NCI-H1105 treated with DMSO at 0.1 percent for 48 hours (cell line): ENCODE measurements at places on chromosomes 2 and 18.
A peak's percentile ranks its signal among the peaks of the same experiment; 100 is the strongest.

GRCh38 chr2:169082995-169083394 lies 13.6 kb downstream of the DHRS9 start:
- no peak for DNase-seq

- no peak for DNase-seq
Measured at GRCh38 chr18:55220523-55220922, 261.3 kb upstream of the CCDC68 start.

- no peak for DNase-seq
Measured at GRCh38 chr2:239363946-239364637, 36.7 kb downstream of the HDAC4 start.

DNA sequence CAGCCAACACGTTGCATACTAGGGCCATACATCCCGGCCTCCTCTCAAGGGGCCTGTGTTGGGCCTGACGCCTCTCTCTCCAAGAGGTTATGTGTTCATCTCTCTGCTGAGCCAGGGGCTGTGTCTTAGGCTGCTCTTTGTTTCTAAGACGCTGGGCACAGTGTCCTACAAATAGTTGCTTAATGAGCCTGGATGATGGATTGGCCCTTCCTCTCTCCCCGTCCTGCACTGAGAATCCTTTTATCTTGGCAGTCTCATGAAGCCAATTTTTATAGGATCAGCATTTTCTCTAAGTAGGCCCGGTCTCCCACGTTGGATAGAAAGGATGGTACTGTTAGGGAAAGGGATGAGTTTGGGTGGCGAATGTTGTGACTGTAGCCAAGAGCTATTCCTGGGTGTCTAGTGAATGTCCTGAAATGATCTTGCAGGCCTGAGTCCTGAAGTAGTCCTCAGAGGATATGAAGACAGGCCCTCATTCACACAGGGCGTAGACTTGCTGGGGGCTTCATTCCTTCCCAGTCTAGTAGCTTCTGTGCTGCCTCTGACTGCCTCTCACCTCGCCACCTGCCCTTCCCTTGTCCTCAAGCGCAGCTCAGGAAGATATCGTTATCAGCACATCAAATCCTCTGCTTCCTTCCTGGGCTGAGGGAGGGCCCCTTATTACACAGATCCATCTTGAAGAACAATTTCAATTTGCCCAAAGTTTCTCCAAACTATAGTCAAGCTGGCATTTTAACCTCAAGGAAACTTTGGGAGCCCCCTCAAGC lies 8.8 kb downstream of the LBH start:
- no peak for DNase-seq

DNA sequence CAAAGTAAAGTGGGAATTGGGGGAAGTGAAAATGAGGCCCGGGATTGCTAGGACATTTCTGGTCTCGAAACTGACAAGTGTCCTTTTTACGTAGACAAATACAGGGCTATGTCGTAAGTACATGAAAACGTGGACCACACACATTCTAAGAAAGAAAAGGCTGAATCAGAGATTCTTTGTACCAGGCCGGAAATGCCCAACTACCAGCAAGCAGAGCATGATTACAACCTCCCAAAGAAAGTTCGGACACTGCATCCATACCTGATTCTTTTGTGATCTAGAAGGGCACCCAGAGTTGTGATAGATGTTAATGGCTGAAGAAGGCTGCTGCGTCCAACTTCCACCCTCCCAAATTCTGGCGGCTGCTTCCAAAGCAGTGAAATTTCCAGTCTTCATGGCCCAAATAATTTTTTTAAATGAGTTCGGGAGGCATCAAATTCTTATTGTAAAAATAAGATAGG lies 1.7 kb downstream of the RBMS1 start:
- no peak for DNase-seq

DNA sequence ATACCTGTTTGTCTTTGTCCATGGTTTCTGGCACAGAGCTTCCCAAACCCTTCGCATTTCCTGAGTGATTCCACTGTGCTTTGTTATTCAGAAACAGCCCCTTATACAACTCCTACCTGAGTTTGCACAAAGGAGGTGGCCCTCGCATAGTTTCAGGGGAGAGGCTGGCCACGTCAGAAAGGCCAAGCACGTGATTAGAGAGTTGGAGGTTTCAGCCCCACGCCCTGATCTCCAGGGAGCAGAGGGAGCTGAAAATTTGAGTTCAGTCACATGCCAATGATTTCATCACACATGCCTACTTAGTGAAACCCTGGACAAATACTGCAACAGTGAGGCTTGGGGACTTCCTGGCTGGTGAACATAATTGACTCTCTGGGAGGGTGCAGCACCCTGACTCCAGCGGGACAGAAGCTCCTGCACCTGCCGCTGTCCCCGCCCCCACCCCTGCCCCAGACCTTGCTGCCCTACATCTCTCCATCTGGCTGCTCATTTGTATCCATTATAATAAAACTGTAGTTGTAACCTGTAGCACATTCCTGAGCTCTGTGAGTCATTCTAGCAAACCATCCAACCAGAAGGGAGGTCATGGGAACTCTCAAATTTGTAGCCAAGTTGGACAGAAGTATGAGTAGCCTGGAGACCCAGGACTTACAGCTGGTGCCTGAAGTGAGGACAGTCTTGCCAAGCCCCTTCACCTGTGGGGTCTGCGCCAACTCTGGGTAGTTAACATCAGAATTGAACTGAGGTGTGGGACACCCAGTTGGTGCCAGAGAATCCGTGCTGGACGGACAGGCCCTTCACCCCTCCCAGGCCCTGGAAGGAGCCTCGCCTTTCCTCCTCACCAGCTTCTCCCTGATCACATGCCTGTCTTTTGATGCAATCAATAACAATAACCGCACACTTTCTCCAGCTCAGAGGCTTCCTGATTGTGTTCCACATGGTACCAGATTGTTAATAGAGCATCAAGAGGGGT lies 224.3 kb downstream of the ANAPC1 start:
- no peak for DNase-seq

- no peak for DNase-seq
Measured at GRCh38 chr2:105674859-105675541, 69.7 kb upstream of the NCK2 start.

GRCh38 chr18:63074981-63075404 lies 244.6 kb downstream of the BCL2 start:
- DNase-seq = peak; percentile 22

- DNase-seq = peak; percentile 27
Measured at GRCh38 chr2:24642351-24642750, 150.8 kb downstream of the PTRHD1 start.

- no peak for DNase-seq
Measured at GRCh38 chr2:217886091-217886490, 116.7 kb downstream of the TNS1 start.

DNA sequence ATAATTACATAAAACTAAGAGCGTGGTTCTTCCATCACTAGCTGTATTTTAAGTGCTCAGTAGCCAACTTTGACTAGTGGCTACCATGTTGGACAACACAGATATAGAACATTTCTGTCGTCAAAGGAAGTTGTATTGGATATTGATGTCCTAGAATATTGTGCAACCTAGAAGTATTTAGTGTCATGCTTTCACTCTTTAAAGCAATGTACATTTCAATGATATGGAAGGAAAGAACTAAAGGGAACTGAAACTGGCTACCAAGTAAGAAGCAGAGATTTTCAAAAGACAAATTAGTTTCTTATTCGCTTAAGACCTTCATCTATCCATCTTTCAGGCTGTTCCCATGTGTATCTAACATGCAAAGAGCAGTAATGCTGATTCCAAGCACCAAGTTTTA lies 85.4 kb upstream of the EML6 start:
- DNase-seq = no peak

- DNase-seq = peak; percentile 19
Measured at GRCh38 chr18:64409511-64409910, 260.6 kb upstream of the LINC00305 start.

- no peak for DNase-seq
Measured at GRCh38 chr2:47208852-47209606, 53.9 kb upstream of the STPG4 start.

DNA sequence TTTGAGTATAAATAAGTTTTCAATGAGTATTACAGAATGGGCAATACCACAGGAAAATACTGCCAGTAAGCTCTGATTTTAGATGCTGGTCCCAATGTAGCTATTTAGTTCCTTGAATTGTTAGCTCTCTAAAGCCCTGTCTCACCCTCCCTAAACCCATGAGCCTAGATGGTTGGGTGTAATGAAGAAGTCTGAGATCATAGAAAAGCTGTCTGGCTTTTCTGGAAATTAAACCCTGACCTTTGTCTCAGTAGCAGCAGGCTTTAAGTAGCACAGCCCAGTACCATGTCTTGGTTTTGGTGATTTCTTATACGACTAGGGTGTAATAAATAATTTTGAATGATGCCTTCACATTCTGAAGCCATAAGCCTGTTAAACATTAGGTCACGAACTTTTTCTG lies 55.3 kb downstream of the TMEM200C start:
- no peak for DNase-seq

DNA sequence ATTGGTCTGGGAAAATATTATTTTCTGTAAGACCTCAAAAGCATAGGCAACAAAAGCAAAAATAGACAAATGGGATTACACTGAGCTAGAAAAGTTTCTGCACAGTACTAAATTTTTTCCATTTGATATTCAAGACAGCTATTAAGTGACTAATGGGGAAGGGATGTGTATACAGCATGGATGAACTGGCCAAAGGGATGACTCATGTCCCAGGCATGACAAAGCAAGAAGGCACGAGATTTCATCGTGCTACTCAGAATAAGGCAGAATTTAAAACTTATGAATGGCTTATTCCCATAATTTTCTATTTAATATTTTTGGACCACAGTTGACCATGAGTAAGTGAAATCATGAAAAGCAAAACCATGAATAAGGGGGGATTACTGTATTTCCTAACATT lies 1250.1 kb upstream of the GYPC start:
- no peak for DNase-seq

DNA sequence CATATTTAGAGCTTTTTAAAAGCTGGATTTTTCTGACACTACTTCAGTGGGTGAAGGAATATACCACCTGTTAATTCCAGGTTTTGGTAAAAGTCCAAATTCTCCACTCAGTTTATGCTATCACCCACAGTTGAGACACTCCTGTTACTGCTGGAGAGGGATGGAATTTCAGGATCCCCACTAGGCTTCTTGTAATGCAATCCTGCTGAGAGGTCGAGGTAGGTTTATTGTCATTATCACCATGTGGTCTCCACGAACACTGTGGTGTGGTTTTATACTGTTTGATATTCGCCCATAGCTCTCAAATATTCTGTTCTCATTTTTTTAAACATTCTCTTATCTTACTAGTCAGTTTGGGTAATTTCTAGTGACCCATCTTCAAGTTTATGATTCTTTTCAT lies 167.9 kb downstream of the CCDC102B start:
- no peak for DNase-seq

DNA sequence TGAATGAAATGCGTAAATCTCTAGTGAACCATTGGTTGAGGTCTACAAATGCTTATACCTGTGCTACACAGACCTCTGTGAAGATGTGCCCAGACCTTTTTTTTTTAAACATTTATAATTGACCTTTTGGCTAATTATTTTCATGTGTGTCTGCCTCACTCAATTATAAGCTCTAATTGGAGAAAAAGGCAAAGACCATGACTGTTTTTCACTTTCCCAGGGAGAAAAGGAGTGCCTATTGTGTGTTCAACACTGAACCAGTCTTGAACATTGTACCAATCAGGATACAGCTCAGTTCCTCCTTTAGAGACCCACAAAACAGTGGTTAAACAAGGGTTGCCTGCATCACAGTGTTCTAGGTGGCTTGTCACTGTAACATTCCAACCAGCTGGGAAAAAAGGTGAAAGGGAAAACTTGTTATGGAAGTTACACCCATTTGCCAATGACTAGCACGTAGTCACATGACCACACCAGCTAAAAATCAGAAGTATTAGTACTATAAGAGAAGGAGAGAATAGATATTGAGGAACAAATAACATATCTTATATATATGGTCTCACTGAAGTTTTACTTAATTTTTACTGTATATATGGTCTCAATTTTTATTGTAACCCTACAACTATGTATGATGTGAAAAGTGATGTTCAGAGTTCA lies 13.4 kb downstream of the TANK start:
- DNase-seq = no peak

DNA sequence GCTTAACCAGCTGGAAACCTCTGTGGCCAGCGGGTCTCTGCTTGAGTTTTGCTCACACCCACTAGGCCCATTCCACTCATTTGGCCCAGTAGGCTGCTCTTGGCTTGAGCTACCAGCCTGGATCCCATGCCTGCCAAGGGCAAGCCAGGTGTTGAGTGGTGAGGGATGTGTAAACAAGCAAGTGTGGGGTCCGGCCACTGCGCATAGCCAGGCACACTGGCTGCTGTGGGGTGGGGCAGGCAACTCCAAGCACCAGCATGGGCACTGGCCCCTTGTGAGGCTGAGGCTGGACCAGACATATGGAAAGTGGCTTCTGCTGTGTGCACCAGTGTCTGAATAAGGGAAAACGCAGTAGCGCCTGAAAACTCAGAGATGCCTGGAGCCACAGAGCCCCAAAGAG lies 732.7 kb downstream of the NR4A2 start:
- no peak for DNase-seq

GRCh38 chr18:75363446-75364225 lies 63.9 kb downstream of the SMIM21 start:
- no peak for DNase-seq

- no peak for DNase-seq
Measured at GRCh38 chr2:202100176-202100575, 27.1 kb downstream of the KIAA2012 start.

DNA sequence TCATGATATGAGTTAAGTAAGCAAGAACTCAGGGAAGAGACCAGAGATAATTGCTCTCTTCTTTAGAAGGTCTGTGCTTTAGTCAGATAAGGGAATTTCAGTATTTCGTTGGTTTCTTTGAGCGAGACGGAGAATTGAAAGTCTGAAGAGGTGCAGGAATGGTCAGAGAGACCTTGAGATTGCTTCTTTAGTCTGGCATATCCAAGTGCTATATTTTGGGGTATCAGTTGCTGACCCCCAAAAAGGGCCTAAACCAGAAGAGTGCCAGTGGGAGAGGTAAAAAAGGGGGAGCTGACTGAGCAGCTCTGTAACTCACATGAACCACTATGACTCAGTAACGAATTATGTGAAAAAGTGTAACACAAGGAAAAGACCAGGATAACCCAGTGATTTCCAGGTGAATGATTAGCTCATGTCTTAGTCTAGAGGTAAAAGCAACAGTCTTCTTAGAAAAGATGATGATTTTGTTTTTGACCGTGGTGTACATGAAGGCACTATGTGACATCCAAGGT lies 932.9 kb downstream of the TDRD15 start:
- DNase-seq = no peak

- DNase-seq = no peak
Measured at GRCh38 chr2:72627083-72627482, 198.8 kb downstream of the EXOC6B start.

GRCh38 chr2:84132370-84132769 lies 326.7 kb downstream of the SUCLG1 start:
- no peak for DNase-seq

DNA sequence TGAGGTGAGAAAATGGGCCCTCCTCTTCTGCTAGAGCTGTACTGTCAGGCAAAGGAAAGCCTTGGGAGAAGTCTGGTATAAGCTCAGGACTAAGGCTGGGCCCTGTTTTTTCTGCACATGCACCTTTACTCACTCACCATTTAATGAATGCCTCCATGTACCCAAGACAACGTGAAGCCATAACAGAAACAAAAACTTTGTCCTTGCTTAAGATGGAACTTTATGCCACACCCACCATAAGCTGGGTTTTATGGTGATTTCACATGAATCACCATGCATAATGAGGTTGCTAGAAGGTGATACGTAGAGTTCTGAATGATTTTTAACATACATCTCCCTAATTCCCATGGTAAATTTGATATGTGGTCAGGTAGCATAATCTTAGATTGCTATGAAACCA lies 63.7 kb upstream of the CYP26B1 start:
- DNase-seq = no peak

- peak; percentile 45 for DNase-seq
Measured at GRCh38 chr2:61328707-61329251, 142.1 kb downstream of the USP34 start.

GRCh38 chr2:199596549-199596948 lies 138.8 kb upstream of the SATB2 start:
- peak; percentile 45 for DNase-seq
